ENCODE measurements at places on chromosomes 7 and 10. TPM values are rescaled to one million over a fixed set of nuclear protein-coding genes. Genes with fewer than 3 reads are reported as not detected.

The VIPR2 gene
- total RNA-seq, result not detected

The NEUROD6 gene
- total RNA-seq, result not detected

The OGDHL gene
- total RNA-seq, result 21.4 TPM

The ATXN7L1 gene
- total RNA-seq, result 14.1 TPM

The C7orf57 gene
- not detected for total RNA-seq

GRCh38 chr10:26574783-26575182, 122.7 kb upstream of the PDSS1 start:
- DNase-seq, result no peak
- no peaks in the 10 kb centered on the region for H3K36me3 ChIP-seq
- no peaks in the 10 kb centered on the region for H3K4me1 ChIP-seq

- H3K4me3 ChIP-seq, result peak overlapping the region; percentile 62
- H3K36me3 ChIP-seq, result no peaks in the 10 kb centered on the region
- H3K4me1 ChIP-seq, result no peaks in the 10 kb centered on the region
- no peak for DNase-seq
- no peaks in the 10 kb centered on the region for H3K27me3 ChIP-seq
These were observed 695 bp downstream of the HSPA12A start for GRCh38 chr10:116741391-116742351.

DNA sequence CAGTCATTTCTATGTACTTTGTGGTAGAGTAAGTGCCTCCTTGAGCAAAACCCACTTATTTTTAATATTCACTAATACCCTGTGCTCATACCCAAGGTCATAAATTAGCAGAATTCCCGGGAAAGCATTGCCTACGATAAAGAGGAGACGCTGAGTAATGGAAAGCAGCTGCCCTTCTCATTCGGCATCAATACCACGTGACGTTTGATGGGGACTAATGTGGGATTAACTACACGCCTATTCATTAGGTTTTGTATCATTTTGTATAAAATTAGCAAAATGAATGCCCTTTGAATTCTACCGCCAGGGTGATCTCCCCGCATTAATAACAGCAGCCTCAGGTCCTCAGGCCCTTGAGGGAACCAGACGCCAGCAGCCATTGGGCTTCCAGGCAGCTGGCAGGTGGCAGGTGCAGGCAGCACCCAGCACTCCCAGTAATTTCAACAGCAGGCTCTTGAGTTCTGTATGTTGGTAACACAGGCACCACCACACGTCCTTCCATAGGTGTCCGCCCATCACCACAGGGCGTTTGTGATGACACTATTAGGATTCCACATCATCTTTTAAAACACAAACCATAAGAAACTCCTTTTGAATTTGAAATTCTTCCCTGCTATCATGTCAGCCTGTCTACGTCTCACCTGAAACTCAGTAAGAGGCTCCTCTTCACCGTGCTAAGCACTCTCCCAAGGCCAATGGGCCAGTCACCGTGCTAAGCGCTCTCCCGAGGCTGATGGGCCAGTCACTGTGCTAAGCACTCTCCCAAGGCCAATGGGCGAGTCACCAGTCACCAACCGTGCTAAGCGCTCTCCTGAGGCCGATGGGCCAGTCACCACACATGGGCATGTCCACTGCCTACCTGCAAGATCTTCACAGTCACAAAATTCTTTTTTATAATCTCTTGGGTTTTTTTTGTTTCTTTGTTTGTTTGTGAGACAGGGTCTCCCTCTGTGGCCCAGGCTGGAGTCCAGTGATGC, 509.4 kb downstream of the PTPRN2 start:
- no peak overlapping the region for H3K4me3 ChIP-seq
- peak; percentile 7 for DNase-seq
- no peaks in the 10 kb centered on the region for H3K36me3 ChIP-seq
- no peak overlapping the region for H3K27ac ChIP-seq

GRCh38 chr10:19658622-19659233, 157.5 kb upstream of the PLXDC2 start:
- DNase-seq, result no peak
- no peaks in the 10 kb centered on the region for H3K27me3 ChIP-seq
- no peak overlapping the region for H3K27ac ChIP-seq

- no peak for DNase-seq
- no peaks in the 10 kb centered on the region for H3K27me3 ChIP-seq
- H3K36me3 ChIP-seq, result peaks cover 4% of the 10 kb centered on the region
- peak overlapping the region; percentile 25 for H3K27ac ChIP-seq
- H3K4me3 ChIP-seq, result no peak overlapping the region
These were observed 1.5 kb upstream of the SAP25 start for GRCh38 chr7:100575206-100575631.

DNA sequence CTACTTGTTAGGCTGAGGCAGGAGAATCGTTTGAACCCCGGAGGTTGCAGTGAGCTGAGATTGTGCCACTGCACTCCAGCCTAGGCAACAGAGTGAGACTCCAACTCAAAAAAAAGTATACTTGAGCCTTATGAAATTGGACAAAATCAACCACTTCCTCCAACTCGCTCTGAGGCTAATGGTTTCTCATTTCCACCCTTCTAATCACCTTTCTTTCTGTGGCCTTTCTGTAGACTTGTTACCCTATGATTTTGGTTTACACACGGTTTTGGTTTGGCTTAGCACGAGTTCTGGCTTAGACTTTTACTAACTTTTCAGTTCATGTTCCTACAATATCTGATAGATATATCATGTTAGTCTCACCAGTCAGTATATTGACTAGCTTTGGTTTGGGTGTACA, 152.0 kb downstream of the PHTF2 start:
- no peaks in the 10 kb centered on the region for H3K27me3 ChIP-seq
- H3K36me3 ChIP-seq, result no peaks in the 10 kb centered on the region
- no peaks in the 10 kb centered on the region for H3K4me1 ChIP-seq
- no peak overlapping the region for H3K4me3 ChIP-seq

DNA sequence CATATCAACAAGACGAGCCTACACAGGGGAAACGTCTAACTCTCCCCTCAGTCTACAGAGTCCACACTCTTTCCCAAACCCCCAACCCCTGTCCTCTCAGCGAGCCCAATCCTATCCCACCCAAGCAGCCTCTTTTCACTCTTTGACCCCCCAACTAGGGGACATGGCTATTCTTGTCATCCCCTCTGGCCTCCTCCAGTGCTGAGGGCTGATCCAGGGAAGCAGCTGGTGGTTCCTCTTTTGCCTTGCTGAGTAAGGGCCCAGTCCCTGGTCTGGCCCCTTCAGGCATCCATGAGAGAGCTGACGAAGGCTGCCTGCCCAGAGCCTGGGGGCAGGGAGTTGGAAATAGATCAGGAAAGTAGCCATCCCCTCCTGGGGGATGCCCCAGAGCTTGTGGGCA, 6.4 kb downstream of the NOBOX start:
- H3K4me3 ChIP-seq, result no peak overlapping the region
- H3K4me1 ChIP-seq, result no peaks in the 10 kb centered on the region
- H3K36me3 ChIP-seq, result no peaks in the 10 kb centered on the region
- DNase-seq, result no peak

DNA sequence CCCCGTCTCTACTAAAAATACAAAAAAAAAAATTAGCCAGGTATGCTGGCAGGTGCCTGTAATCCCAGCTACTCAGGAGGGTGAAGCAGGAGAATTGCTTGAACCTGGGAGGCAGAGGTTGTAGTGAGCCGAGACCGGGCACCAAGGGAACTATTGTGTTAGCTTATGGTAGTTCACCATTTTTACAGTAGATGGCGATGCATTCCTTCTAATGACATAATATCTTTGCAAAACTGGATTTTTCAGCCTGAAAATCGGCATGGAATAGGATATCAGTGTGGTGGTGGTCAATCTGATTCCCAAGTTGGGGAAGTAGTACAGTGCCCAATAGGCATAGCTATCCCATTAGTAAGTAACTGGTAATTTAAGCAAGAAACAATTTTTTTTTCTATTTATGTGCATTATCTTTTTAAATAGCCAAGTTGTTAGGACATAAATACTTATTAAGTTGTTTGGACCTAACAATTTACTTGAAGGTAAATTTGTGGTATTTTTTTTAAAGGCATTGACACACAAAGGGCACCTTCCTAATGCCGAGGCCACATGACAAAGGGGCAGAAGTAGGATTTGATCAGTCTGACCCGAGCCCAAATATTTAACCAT, 17.6 kb upstream of the IMPDH1 start:
- H3K4me3 ChIP-seq, result no peak overlapping the region
- no peaks in the 10 kb centered on the region for H3K27me3 ChIP-seq
- no peaks in the 10 kb centered on the region for H3K4me1 ChIP-seq

DNA sequence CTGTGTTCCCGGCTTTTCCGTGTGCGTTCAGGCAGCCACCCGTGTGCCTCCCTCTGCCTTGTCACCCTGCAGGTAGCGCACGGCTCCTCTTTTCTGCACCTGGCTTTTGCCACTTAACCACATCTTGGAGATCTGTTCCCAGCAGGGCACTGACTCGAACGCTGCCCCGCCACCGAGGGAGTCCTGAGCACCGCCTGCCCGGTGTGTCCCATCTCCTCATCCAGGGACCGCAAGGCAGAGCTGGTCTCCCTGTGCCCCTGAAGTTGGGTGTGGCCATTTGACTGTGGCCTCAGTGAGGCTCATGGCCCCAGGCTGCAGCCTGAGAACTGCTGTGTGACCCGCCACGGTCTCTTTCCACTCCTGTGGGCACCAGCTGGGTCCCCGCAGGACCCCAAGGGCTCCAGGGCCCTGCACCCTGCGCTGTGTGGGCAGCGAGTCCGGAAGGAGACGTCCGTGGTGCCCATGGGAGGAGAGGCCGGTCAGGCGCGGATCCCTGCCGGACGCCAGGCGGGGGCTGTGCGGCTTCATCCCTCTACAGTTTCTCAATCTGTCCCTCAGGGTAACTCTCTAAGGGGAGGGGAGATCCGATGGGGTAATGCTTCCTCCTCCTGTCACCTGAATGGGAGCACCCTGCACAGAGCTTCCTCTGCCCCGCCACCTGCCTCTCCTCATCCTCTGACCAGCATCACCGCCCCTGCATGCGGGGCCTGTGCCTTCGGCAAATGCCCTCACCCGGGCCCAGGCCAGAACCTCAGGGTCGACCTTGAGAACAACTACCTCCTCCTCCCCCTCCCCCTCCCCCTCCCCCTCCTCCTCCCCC, 1.8 kb upstream of the INTS1 start:
- peaks cover 21% of the 10 kb centered on the region for H3K4me1 ChIP-seq
- H3K27me3 ChIP-seq, result no peaks in the 10 kb centered on the region
- H3K27ac ChIP-seq, result peak overlapping the region; percentile 75
- H3K4me3 ChIP-seq, result no peak overlapping the region
- H3K36me3 ChIP-seq, result peaks cover 5% of the 10 kb centered on the region

DNA sequence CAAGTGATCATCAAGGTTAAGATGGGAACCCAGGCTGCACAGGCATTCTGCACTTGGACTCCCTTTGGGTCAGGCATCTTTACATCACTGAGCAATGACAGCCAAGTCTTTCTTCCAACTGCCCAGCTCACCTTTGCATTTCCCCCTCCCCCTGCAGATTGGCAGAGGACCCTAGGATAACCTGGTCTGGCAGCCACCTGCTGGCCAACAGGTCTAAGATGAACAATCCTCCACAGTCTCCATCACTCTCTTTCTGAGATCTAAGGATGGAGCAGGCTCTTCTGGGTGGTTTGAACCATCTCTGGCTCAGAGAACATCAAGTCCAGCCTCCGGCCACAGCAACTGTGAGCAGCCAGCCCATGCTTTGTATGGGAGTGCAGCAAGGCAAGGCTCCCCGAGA, 75.8 kb downstream of the RAB11FIP2 start:
- DNase-seq, result no peak
- no peak overlapping the region for H3K4me3 ChIP-seq

DNA sequence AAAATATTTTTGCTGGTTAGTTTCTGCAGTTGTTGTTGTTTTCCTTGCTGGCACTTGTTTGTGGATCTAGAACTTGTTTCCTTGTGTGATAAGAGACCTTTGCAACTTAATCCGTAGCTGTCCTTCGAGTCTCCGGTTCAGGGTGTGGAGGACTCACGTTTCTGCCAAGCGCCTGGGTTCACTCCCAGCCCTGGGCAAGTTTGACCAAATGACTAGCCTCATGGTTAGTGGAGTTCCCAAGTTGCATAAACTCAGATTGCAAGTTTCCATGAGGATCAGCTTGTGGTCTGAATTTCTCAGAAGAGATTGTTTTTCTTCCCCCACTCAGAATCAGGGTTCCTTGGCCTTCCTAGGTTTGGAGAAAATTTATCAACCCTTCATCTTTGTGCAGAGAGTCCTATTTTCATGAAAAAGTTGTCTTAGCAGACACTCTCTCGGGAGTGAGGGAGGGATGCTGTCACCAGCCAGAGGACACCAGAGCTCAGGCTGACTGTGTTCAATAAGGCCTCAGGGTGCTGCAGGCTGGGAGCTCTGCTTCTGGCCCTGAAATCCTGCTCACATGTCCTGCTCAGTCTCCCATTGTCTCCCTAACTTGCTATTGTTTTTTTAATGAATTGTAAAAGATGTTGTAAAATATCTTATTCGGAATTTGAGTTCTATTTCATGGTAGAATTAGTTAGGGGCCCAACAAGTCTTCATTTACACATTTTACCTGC, 377.7 kb upstream of the KLF6 start:
- H3K27ac ChIP-seq, result no peak overlapping the region
- no peaks in the 10 kb centered on the region for H3K36me3 ChIP-seq
- no peaks in the 10 kb centered on the region for H3K4me1 ChIP-seq
- H3K27me3 ChIP-seq, result no peaks in the 10 kb centered on the region
- no peak for DNase-seq
- no peak overlapping the region for H3K4me3 ChIP-seq

- DNase-seq, result no peak
- H3K4me1 ChIP-seq, result no peaks in the 10 kb centered on the region
- no peak overlapping the region for H3K4me3 ChIP-seq
- no peaks in the 10 kb centered on the region for H3K36me3 ChIP-seq
These were observed 63.2 kb upstream of the TOMM7 start for GRCh38 chr7:22885797-22886261.

DNA sequence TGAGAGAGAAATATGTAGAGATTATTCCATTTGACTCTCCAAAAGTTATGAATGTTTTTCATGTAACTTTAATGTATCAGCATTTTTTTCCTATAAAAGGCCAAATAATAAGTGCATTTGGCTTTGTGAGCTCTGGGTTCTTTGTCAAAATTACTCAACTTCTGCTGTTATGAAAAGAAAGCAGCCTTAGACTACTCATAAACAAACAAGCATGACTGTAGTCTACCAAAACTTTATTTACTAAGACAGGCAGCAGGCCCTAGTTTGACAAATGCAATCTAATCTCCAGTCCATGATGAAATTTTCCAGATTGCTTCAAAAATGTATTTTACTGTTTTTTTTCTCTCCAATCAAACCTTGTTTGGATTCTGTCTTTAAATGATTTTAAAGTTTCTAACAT, 46.3 kb downstream of the MRPL32 start:
- no peaks in the 10 kb centered on the region for H3K27me3 ChIP-seq
- H3K36me3 ChIP-seq, result no peaks in the 10 kb centered on the region
- no peak for DNase-seq

DNA sequence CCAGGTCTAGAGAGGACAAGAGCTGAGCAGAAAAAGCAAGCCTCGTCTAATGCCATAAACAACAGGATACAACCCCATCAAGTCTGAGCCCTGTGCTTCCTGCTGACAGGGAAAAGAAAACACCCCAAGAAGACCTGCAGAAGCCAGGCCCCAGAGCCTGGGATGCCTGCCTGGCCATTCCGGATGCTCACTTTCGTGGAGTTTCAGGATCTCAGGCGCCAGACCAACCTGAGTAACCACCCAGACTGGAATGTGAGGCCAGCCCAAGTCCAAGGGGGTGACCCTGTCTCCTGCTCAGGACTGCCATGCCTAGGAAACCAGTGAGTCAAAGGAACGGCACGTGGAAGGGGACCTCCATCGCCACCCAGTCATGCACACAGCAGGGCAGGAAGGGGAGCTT, 74.3 kb downstream of the PLXNA4 start:
- no peaks in the 10 kb centered on the region for H3K4me1 ChIP-seq
- no peak overlapping the region for H3K4me3 ChIP-seq
- no peak for DNase-seq
- H3K36me3 ChIP-seq, result no peaks in the 10 kb centered on the region
